ENCODE measurements at places on chromosomes 6 and 20.

- DNase-seq = no peak
Measured at GRCh38 chr6:100344321-100344720, 120.4 kb downstream of the SIM1 start.

GRCh38 chr6:158060455-158061360 is 79.0 kb downstream of the SYNJ2 start:
- DNase-seq = no peak

DNA sequence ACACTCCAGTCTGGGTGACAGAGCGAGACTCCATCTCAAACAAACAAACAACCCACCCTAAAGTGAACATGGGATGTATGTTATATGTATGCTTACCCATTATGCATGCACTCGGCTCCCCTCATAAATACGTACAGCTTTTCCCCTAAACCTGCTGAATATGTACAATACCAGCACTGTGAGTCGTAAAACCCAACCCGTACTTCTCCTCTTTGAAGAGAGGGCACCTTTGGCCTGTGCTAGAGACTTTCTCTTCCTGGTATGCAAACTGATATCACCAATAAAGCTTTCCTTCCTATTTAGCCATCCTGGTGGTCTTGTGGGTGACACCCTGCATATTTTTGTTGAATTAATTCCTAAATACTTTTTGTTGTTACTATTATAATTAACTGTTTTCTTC is 51.3 kb downstream of the VSTM2L start:
- DNase-seq = no peak

GRCh38 chr6:148535976-148536375 is 193.3 kb downstream of the SASH1 start:
- no peak for DNase-seq

Data from activated CD4-positive, alpha-beta T cell treated with anti-CD3 and anti-CD28 coated beads, Interleukin-2, amount 10 ng/mL, durations not matched to agents 7 days and 5 days (primary cell).